HS-27A (cell line): ENCODE measurements at places on chromosomes 5 and 9.

GRCh38 chr5:165157219-165157618 is 1651.8 kb downstream of the MAT2B start:
- DNase-seq, result no peak

DNA sequence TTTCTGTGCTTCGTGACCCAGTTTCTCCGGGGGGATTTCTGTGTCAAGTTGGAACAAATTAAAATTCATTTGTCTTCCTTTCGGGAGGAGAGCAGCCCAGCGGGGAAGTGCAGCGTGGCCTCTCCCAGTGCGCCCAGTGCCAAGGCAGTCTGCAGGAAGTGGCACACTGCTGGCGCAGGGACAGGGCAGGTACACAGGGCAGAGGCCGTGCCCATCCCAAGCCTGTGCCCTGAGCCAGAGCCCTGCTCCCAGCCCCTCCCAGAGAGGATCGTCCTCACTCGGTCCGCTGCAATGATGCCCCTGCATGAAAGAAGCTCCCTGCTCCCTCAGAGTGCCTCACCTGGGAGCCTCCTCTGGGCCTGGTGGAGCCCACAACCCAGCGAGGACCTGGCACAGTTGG is 82.4 kb upstream of the PPP1R26 start:
- no peak for DNase-seq

DNA sequence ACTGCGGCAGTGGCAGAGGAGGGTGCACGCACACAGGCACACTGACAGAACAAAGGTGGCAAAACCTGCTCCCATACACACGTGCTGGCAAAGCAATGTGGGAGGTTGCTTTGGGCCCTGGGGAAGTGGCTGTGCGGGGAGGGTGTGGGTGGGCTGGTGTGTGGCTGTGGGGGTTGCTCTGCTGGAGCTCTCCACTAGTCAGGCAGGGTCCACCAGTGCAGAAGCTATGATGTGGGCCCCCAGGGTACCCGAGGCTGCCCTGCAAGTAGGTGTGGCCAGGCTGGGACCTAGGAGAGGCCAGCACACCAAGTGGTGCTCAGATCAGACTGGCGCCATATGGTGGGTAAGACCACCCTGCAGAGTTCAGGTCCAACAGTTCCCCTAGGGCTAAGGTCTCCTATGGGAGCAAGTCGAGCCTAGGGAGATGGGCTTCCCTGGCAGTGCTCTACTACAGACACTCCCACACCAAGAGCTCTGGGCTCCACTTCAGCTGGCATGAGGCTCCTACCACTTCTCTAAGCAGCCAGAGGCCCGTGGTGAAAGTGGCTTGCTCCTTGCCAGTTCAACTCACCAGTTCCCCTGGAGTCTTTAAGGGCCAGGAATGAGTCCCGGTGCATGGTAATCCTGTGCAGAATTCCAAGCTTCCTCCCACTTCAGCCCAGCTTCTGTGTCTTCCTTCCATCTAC is 46.2 kb upstream of the IFNE start:
- DNase-seq, result no peak

DNA sequence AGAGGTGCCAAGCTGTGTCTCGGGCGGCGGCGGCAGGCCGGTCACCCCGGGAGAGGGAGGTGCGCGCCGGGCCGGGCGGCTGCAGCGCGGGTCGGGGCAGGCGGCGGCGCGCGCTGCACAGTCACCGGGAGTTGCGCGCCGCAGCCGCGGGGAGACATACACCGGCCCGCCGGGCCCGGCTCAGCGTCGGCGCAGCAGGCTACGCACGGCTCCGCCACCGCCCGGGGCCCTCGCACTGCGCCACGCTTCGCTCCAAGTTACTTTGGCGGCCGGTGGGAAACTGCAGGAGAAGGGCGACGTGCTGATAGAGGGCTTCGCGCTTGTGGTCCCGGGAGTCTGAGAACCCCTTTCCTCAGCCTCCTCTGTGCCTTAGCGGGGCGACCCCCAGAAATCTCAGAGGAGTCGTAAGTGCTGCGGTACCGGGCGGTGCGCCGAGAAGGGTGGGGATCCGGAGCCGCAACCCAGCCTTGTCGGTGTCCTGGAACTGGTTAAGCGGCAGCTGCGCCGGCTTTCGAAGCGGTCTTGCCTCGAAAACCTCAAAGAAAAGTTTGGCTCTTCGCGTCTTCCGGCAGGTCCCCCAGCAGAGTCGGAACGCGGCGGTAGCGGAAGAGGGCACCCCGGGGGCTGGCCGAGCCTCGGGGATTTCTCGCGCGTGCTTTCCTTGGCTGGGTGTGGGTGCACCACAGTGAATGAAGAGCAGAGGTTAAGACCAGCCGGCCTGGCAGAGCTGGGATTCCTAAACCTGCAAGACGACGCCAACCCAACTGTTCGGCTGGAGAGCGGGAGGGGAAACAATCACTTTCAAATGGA is at the start of gene EFNA5:
EFNA5 (minus strand) TSS at position 6 of the 810 bp plus-strand sequence.
- DNase-seq, result no peak

- no peak for DNase-seq
These were observed 55.2 kb downstream of the HSPA4 start for GRCh38 chr5:133106761-133107572.

GRCh38 chr5:10736354-10736753 is 24.7 kb downstream of the DAP start:
- no peak for DNase-seq

- no peak for DNase-seq
These were observed 61.6 kb upstream of the RPS23 start for GRCh38 chr5:82339792-82340191.

GRCh38 chr9:132366481-132366880 is 11.7 kb upstream of the SETX start:
- DNase-seq, result no peak

DNA sequence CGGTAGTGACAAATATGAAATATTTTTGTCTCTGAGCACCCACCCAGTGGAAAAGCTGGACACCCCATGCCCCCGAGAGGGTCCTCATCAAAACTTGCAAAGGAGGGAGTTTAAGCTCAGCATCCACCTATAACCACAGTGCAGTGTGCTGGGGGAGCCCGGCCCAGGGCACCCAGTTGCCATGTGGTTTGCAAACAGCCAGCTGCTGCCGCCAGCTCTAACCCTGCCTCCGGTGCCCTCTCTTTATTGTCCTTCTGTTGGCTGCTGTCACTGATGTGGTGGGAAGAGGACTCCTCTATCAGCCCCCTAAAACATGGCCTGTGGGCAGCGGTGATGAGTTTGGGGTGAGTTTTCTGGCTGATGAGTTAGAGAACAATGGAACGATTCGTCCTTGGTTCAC is 160.9 kb upstream of the MVB12B start:
- no peak for DNase-seq

DNA sequence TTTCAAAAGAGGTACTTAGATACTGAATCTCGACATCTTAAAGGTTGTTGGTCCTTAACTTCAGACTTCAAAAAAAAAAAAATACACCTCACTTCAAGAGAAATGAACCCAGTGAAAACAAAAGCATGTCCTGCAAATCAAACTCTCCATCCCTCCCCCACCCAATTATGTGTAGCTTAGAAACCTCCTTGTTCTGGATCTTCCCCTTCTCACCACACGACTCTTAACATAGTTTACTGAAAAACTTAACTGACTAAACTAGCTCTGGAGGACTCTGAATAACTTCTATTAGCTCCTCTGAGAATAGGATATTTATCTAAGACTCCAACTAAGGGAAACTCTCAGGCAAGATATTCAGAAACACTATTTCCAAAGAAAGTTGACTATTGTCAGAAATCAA is 48.7 kb upstream of the HK3 start:
- no peak for DNase-seq

GRCh38 chr5:45113726-45114125 is 305.0 kb downstream of the MRPS30 start:
- peak; percentile 64 for DNase-seq

DNA sequence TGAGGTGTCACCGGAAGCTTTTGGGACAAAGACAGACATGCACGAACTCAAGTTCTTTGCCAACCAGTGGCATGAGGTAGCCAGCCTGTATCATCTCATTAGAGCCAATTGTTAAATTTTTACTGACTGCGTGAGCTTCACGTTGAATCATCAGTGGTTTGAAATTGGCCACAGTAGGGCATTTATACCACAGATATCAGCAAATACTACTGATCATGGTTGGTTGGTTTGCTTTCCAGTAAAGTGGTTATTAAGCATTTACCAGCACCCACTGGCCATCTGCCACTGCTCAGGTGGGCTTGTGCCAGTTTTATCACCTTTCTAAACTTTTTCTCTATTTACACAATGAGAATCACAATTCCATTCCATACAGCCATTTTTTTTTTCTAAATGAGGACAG is 28.4 kb upstream of the SHC3 start:
- DNase-seq, result no peak

DNA sequence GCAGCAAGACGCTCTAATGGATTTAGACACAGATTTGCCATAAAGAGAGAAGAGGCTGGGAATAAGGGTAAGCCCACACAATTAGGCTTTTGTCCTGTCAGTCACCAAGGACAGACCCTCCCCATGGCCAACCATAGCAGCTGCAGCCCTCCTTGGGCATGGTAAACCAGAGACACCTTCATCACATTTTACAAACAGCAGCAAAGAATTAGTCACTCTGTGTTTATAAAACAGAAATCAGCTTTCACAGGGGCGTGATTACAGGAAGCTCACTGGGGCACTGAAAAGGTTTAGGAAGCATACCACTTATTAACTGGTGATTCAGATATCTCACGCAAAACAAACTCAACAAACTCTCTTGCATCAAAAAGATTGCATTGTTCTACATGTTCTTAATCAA is 37.3 kb upstream of the ZNF622 start:
- no peak for DNase-seq

DNA sequence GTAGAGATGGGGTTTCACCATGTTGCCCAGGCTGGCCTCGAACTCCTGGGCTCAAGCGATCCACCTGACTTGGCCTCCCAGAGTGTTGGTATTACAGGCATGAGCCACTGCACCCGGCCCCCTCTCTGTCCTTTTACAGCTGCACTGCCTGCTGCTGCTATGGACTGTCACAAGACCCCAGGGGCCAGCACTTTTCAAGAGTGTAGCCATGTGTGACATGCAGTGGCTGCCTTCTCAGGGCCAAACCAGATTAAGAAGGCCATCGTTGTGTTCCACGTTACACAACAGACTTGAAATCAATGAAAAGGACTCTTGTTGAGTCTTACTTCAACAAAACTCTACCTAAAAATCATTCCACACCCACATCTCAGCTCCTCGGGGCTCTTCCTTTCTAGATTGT is 78.9 kb upstream of the ICE1 start:
- DNase-seq, result no peak

DNA sequence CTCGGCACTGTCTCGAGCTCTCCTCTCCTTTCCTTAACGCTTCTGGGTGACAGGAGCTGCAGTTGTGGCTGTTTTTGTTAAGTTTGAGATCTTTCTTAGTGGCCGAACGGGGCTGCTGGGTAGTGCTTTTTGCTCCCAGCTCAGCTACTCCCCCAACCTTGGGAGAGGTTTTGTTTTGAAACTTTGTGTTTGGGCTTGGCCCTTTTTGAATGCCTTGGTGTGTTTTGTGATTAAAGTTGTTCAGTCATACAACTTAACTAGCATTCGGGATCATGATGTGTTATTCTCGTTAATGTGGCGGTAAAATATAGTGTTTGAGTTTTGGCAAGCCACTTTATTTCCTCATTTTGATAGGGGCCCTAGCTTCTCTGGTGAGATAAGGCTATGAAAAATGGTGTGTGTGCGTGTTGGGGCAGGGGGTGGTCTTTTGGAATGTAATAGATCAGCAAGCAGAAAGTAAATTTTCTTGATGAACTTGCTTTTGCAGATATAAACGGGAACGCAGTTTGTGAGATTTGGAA is 1.1 kb downstream of the KDM3B start:
- no peak for DNase-seq

DNA sequence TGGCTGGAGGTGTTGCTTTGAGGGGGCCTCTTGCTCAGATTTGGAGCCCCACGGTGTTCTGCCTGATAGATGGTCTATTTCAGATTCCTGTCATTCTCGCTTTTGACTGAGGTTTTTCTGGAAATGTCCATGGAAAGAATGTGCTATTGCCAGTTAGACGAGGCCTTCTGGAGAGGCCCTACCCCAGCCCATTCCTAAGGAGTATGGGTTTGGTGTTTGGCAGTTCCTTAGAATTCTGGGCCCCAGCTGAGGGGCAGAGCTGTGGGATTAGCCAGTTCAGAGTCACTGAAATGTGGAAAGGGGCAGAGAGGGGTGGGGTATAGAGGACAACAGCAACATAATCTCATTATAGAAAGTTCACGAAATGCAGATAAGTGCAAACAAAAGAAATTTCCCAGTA is 50.5 kb downstream of the GALNT10 start:
- DNase-seq, result no peak

DNA sequence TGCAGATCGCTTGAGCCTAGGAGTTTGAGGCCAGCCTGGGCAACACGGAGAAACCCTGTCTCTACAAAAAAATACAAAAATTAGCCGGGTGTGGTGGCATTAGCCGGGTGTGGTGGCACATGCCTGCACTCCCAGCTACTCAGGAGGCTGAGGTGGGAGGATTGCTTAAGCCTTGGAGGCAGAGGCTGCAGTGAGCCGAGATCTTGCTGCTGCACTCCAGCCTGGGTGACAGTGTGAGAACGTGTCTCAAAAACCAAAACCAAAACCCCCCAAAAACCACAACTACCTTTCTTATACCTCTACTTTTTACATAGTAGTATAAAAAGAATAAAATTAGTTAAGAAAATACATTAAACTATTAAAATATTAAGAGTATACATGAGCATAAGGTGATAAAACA is 121.2 kb downstream of the RAPGEF6 start:
- DNase-seq, result no peak

- no peak for DNase-seq
These were observed 77.3 kb upstream of the CTSL start for GRCh38 chr9:87648606-87649005.

DNA sequence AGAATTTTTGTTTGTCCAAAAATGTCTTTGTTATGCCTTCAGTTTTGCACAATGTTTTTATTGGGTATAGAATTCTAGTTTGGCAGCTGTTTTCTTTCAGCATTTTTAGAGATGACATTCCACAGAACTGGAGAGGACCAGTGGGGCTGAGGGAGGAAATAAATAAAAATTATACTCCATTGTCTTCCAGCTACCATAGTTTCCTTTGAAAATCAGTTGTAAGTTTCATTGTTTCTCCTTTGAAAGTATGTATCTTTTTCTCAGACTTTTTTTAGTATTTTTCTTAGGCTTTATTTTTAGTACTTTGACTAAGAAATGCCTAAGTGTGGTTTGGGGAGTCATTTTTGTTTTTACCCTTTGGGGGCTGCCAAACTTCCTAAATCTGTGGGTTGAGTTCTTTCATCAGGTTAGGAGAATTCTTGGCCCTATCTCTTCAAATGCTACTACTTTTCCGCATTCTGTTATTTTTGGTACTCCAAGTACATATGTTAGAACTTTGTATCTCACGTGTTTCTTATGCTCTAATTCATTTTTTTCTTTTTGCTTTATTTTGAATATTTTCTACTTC is 15.2 kb upstream of the FBLL1 start:
- DNase-seq, result no peak

DNA sequence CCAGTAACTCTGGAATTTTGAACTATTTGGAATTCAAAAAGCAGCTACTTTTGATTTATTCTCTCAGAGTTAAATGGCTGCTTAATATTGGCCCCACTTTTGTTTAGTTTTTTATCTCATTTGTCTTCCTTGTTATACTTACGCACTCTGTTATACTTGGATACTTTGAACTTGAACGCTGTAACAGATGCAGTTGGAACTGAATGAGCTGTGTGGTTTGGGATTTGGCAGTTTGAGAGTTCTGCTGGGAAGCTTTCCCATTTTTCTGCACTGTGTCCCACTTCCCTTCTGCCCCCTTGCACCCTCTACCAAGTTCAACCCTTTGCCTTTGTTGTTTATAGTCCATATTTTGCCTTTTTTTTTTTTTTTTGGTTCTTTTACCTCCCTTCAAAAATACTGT is 3.8 kb downstream of the RHOBTB3 start:
- no peak for DNase-seq

- peak; percentile 50 for DNase-seq
These were observed 110.0 kb downstream of the LURAP1L start for GRCh38 chr9:12884736-12885395.

GRCh38 chr5:125409234-125409860 is 662.9 kb upstream of the ZNF608 start:
- DNase-seq, result no peak
